ENCODE measurements at places on chromosomes 6 and 20.

GRCh38 chr6:149566410-149567193, 427 bp downstream of the GINM1 start:
- peak overlapping the region; percentile 90 for H3K27ac ChIP-seq
- DNase-seq = peak; percentile 82
- peaks cover 11% of the 10 kb centered on the region for H3K4me1 ChIP-seq
- peak overlapping the region; percentile 89 for H3K4me3 ChIP-seq
- H3K27me3 ChIP-seq = no peaks in the 10 kb centered on the region
- no peaks in the 10 kb centered on the region for H3K36me3 ChIP-seq

DNA sequence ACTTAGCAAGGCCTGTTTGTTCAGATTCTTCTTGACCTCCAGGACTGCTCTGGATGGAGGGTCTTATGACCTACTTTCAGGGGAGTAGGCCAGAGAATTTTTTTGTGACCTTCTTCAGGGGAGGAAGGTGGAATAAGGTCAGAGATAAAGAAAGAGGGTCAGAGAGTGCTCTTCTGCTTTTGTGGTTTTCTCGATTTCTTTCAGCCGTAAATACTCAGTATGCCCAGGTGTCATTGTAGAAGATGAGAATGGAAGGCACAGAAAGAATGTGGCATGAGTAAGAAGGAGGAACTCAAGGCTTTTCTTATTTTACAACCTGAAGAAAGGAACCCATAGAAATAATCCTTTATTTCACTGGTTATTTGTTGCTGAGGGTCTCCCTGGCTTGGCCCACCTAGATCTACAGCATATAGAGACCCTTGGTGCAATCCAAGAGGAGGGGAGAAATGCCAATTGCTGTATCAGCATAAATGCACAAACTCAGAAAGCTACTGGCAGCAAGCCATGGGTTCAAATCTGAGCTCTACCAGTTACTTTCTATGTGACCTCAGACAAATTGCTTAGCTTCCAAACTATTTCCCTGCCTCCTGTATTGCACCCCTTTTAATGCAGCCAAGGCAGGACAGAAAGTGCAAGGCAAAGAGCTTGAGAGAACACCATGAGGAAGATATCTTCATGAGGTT, 68.0 kb downstream of the OLIG3 start:
- no peaks in the 10 kb centered on the region for H3K36me3 ChIP-seq
- no peak overlapping the region for H3K27ac ChIP-seq
- no peaks in the 10 kb centered on the region for H3K27me3 ChIP-seq

DNA sequence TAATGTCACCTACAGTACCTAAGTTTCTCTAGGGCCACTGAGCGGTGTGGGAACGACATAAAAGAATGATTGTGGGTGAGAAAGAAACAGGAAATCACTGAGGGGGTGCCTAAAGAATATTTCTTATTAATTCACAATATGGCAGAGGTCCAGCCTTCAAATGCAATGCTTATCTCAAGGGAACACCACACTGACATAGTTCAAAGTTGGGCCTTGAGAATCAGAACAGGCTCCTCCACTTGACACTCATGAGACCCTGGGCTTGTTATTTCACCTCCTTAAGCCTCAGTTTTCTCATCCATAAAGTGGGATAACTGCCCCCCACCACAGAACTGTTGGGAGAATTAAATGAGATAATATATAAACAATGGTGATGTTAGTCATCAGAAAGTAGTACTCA, 40.4 kb upstream of the ARHGAP18 start:
- H3K4me3 ChIP-seq = no peak overlapping the region
- DNase-seq = no peak
- peak overlapping the region; percentile 53 for H3K27ac ChIP-seq

DNA sequence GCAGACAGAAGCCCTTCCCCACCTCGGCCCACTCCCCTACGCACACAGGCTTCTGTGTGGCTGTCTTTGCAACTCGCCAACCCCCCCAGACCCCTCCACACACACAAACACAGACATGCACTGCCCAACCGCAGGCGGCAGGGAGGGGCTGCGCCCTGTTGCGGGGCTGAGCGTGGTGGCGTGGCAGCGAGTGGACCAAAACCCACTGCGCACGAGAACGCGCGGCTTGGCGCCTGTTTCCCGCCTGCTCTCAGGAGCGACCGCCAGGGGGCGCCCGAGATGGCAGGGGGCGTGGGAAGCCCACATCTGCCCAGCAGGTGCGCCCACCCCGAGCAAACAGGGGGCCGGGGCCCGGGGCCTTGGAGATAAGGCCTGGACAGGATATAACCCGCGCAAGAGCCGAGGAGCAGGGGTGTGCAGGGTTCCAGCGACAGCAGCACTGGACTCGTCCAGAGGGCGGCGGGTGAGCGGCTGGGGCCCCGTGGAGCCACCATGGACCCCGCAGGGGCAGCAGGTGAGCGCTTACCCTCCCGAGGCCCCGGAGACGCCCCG, at the start of gene RBPJL:
TSS of gene RBPJL (plus strand) at position 410 of the 552 bp plus-strand sequence. CDS start at position 493, 83 bp downstream.
- peaks cover 23% of the 10 kb centered on the region for H3K27me3 ChIP-seq
- H3K36me3 ChIP-seq = no peaks in the 10 kb centered on the region
- no peak within 1 kb of the TSS for H3K4me3 ChIP-seq
- no peak within 1 kb of the TSS for H3K27ac ChIP-seq
- no peaks in the 10 kb centered on the region for H3K4me1 ChIP-seq

- H3K27ac ChIP-seq = no peak overlapping the region
- no peak for DNase-seq
- H3K4me3 ChIP-seq = no peak overlapping the region
- H3K36me3 ChIP-seq = peaks cover 98% of the 10 kb centered on the region
- no peaks in the 10 kb centered on the region for H3K4me1 ChIP-seq
These were observed 12.8 kb downstream of the RNF114 start for GRCh38 chr20:49948809-49949507.

DNA sequence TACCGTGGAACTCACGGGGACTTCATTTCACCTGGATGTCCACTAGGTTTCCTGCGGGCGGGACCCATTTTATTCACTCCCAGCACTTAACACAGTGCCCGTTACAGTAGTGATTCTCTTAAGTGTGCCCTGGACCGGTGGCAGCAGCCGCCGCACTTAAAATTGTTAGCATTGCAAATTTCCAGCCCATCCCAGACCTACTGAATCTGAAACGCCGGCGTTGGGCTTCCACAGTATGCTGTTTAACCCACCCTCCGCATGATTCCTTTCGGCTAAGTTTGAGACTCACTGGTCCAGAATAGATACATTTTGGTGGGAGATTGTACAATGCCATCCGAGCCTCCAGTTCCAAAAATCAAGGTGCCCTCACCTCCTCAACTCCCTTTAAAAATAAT, 967 bp downstream of the SMPDL3A start:
- peak overlapping the region; percentile 92 for H3K27ac ChIP-seq
- peak overlapping the region; percentile 68 for H3K4me3 ChIP-seq
- no peaks in the 10 kb centered on the region for H3K27me3 ChIP-seq
- DNase-seq = peak; percentile 64
- peaks cover 20% of the 10 kb centered on the region for H3K4me1 ChIP-seq
